ENCODE measurements at places on chromosomes 12 and 14.

- no peak for DNase-seq
These were observed 57.4 kb downstream of the DAAM1 start for GRCh38 chr14:59245809-59246295.

GRCh38 chr14:89702876-89703200, 251.7 kb downstream of the EFCAB11 start:
- no peak for DNase-seq

GRCh38 chr12:11584221-11584855, 65.1 kb upstream of the ETV6 start:
- DNase-seq = no peak

DNA sequence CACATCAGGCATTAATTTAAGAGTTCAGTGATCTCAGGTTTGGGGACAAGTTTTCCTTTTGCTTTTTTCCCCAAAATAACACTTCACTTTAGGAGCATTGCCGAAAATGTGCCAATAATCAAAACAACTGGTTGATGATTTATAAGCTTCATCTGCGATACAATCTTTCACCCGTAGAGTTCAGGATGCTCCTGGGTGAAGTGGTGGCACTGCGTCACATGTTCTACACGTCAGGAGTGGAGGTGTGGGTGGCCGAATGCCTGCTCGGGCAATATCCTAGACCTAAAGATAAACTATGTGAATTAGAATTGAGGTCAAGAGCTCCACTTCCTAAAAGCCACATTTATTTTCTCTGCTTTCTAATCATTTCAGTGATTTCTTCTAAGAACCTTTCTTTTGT, 70.9 kb upstream of the DICER1 start:
- DNase-seq = no peak

DNA sequence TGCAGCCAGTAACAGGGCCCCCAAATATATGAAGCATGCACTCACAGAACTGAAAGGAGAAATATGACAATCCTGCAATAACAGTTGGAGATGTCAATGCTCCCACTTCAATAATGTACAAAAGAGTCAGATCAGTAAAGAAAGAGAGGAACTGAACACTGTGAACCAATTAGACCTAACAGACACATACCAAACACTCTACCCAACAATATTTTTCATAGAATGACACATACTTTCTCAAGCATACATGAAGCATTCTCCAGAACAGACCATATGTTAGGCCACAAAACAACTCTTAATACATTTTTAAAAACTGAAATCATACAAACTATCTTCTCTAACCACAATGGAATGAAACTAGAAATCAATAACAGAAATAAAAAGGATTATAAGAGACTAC, 80.2 kb downstream of the ELK3 start:
- no peak for DNase-seq

GRCh38 chr14:77088645-77089044, 9.4 kb upstream of the CIPC start:
- no peak for DNase-seq

GRCh38 chr12:26891704-26892103, 46.1 kb downstream of the INTS13 start:
- no peak for DNase-seq

- no peak for DNase-seq
These were observed 34.6 kb downstream of the RERG start for GRCh38 chr12:15186597-15186996.

DNA sequence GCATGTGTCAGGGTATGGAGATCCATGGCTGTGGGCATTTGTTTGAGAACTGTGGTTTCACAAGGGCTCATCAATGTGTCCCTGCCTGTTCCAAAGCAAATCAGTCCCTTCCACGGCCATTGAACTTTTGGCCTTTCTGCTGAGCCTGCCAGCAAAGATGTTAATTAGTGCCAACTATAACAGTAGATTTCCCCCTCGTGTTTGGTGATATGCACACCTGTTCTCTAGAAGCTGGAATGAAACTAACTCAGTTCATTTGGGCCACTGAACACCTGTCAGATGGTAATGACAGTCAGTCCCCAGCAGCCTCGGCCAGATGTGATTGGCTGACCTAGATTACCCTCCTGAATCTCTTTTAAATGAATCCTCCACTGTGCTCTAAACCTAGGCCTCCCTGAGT, 43.2 kb downstream of the IRAK3 start:
- DNase-seq = no peak

DNA sequence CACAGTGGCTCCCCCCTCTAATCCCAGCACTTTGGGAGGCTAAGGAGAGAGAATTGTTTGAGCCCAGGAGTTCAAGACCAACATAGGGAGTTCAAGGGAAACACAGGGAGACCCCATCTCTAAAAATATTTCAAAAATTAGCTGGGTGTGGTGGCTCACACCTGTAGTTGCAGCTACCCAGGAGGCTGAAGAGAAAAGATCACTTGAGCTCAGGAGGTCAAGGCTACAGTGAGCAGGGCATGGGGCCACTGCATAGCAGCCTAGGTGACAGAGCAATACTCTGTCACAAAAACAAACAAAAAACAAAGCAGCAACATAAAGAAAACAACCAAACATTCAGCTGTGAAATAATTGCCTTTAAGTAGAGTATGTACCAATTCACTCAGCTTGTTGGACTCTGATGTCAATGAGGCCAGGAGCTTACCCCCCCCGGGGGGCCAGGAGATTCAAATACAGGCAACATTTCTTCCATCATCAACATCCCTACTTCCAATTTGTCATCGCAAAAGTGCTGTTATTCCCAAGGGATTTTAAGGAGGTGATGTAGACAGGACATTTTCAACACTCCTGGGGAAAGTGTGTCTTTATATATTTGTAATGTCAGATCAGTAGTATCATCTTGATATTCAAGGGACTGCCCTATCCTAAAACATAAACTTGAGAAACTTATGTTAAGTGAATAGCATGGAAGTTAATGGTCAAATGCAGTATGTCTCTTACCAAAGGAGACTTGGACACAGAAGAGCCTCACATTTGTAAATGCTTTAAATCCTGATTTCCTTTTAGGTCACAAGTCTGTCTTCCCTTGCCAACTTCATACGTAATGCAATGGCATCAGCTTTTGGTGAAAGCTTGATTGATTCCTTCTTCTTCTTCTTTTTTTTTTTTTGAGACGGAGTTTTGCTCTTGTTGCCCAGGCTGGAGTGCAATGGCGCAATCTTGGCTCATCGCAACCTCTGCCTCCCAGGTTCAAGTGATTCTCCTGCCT, 40.6 kb upstream of the AEBP2 start:
- DNase-seq = no peak

DNA sequence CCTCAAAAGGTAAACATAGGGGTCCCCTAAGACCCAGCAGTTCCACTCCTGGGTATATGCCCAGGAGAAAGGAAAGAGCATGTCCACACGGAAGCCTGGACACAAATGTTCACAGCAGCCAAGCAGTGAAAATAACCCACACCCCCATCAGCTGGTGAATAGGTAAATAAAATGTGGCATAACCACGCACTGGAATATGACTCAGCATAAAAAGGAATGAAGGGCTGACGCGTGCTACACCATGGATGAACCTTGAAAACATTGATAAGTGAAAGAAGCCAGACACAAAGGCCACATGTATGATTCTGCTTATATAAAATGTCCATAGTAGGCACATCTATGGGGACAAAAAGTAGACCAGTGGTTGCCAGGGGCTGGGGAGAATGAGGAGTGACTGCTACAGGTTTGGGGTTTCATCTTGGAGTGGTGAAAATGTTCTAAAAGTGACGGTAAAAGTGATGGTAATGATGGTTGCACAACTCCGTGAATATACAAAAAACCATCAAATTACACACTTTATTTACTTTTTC, 3.8 kb upstream of the SCARB1 start:
- no peak for DNase-seq

GRCh38 chr12:47979166-47979565, 15.8 kb downstream of the TMEM106C start:
- no peak for DNase-seq

DNA sequence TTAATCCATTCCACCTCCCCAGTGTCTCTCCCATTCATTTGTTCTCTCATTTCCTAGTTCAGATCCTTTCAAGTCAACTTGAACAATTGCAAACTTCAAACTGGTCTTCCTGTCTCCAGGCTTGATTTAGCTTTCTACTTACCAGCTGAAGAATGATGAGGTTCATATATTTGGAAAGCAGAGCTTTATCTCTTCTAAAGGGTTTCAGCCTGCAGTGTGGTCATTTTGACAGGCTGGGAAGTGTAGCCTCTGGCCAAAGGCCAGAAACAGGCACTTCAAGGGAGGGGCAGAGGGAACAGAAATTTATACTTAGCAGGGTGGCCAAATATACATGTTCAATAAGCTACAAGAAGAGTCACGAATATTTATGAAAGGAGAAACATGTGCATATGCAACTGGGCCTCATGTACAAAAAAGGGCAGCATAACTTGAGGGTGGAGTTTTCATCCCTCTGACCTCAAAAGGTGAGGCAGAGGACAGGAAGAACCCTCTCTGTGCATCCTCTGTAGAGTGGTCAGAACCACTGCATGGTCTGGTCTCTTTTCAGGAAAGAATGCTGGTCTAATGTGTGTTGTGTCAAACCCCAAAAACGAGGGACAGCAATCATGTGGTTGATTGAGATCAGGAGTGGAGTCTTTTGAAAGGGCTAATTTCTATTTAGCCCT, 34.0 kb upstream of the HECTD1 start:
- DNase-seq = no peak

DNA sequence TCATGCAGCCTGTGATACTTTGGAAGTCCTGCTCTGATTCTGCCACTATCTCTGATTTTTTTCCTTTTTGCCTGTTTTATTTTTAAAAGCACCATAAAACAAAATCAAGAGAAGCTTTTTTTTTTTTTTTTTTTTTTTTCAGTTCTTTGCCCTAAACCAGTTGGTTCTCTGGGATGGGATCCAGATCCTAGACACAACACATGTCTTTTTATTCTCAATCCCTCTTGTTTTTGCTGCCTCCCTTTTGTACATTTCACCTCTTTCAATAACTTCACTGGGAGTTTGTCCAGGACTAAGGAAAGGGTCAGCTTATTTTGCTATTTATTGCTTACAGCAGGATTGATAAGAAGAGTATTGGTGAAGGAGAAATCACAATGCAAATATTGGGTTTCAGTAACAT, 139.4 kb downstream of the GRIP1 start:
- DNase-seq = no peak

DNA sequence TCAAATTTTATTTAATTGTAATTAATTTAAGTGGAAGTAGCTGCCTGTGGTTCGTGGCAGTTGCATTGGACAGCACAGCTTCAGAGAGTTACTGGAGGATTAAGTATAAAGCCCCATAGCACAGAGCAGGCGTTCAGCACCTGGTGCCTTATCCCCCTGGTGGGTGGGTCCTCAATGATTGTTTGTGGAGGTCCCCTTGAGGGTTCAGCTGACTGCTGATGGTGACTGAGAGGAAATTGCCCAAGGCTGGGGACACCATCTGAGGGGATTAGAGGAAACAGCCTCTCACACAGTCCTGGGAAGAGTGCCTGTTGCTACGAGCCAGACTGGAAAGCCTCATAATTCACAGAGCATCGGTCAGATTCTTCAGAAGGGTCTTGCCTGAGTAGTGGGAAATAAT, 83.4 kb upstream of the NOS1 start:
- DNase-seq = no peak

- DNase-seq = no peak
These were observed 166.7 kb upstream of the PARP11 start for GRCh38 chr12:4039931-4040330.

DNA sequence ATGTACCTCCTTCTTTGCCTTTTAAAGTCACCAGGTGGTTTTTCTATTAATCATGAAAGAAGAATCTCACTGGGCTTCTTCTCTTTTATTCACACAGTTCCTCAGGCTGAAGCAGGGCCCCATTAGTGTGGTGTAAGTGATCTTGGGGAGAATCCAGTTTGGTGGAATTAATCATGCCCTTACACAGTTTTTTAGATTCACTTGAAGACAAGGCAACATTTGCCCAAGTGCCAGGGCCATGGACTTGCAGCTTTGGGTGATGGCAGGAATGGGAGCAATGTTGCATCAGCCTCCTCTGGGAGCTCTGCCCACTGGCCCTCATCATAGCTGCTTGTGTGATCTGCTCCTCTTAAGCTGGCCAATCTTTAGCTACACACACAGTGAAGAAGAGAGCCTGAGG, 33.8 kb downstream of the KCNK10 start:
- no peak for DNase-seq

- DNase-seq = no peak
These were observed 561.2 kb upstream of the SEL1L start for GRCh38 chr14:82094829-82095345.

DNA sequence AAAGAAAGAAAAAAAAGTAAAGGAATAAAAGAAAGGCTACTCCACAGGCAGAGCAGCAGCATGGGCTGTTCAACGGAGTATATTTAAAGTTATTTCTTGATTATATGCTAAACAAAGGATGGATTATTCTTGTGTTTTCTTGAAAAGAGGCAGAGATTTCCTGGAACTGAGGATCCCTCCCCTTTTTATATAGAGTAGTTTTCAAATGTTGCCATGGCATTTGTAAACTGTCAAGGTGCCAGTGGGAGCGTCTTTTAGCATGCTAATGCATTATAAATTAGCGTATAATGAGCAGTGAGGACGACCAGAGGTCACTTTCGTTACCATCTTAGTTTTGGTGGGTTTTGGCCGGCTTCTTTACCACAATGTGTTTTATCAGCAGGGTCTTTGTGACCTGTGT, 383.0 kb downstream of the PCNX1 start:
- no peak for DNase-seq

- DNase-seq = no peak
These were observed 36.0 kb downstream of the CPM start for GRCh38 chr12:68896881-68897540.
